ENCODE measurements at places on chromosomes 16 and 17.
A peak's percentile ranks its signal among the peaks of the same experiment; 100 is the strongest.

GRCh38 chr17:74603037-74603635, 11.1 kb upstream of the CD300LD start:
- no peaks in the 10 kb centered on the region for H3K4me1 ChIP-seq
- H3K4me3 ChIP-seq: no peak overlapping the region
- H3K36me3 ChIP-seq: no peaks in the 10 kb centered on the region
- no peak for DNase-seq
- no peak overlapping the region for H3K27ac ChIP-seq
- peaks cover 32% of the 10 kb centered on the region for H3K27me3 ChIP-seq

- peak; percentile 43 for DNase-seq
- no peak overlapping the region for H3K4me3 ChIP-seq
- peaks cover 90% of the 10 kb centered on the region for H3K36me3 ChIP-seq
- no peaks in the 10 kb centered on the region for H3K4me1 ChIP-seq
- H3K27me3 ChIP-seq: no peaks in the 10 kb centered on the region
Observed at GRCh38 chr17:40168262-40168832, 8.9 kb upstream of the RAPGEFL1 start.

- no peaks in the 10 kb centered on the region for H3K27me3 ChIP-seq
- no peak overlapping the region for H3K27ac ChIP-seq
- no peak for DNase-seq
- H3K36me3 ChIP-seq: peaks cover 12% of the 10 kb centered on the region
Observed at GRCh38 chr16:30548416-30549253, 9.5 kb downstream of the ZNF764 start.

- H3K4me1 ChIP-seq: no peaks in the 10 kb centered on the region
- no peak overlapping the region for H3K27ac ChIP-seq
- no peaks in the 10 kb centered on the region for H3K36me3 ChIP-seq
- no peak for DNase-seq
Observed at GRCh38 chr16:54466233-54466632, 179.6 kb upstream of the IRX3 start.

DNA sequence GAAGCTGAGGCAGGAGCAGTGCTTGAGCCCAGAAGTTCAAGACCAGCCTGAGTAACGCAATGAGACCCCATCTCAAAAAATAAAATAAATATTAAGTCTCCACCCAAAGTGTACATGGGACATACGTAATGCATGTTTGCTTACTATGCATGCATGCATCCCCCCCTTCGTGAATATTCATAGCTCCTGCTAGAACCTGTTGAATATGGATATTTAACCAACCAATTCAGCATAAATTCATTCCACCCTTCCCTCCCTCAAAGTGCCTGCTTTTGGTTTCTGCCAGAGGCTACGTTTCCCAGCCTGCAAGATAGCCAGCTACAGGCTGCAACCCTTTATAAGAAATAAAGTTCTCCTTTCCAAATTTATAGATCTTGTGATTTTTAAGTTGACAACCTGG, 12.9 kb upstream of the PSMD7 start:
- DNase-seq: no peak
- H3K4me1 ChIP-seq: no peaks in the 10 kb centered on the region
- no peaks in the 10 kb centered on the region for H3K36me3 ChIP-seq
- H3K4me3 ChIP-seq: no peak overlapping the region
- no peak overlapping the region for H3K27ac ChIP-seq

GRCh38 chr16:89024546-89025060, 47.6 kb upstream of the CBFA2T3 start:
- H3K27ac ChIP-seq: no peak overlapping the region
- no peaks in the 10 kb centered on the region for H3K27me3 ChIP-seq
- no peaks in the 10 kb centered on the region for H3K4me1 ChIP-seq
- no peak for DNase-seq

GRCh38 chr16:87575027-87575804, 27.1 kb upstream of the JPH3 start:
- H3K4me1 ChIP-seq: no peaks in the 10 kb centered on the region
- no peak for DNase-seq
- no peaks in the 10 kb centered on the region for H3K27me3 ChIP-seq
- H3K27ac ChIP-seq: no peak overlapping the region

DNA sequence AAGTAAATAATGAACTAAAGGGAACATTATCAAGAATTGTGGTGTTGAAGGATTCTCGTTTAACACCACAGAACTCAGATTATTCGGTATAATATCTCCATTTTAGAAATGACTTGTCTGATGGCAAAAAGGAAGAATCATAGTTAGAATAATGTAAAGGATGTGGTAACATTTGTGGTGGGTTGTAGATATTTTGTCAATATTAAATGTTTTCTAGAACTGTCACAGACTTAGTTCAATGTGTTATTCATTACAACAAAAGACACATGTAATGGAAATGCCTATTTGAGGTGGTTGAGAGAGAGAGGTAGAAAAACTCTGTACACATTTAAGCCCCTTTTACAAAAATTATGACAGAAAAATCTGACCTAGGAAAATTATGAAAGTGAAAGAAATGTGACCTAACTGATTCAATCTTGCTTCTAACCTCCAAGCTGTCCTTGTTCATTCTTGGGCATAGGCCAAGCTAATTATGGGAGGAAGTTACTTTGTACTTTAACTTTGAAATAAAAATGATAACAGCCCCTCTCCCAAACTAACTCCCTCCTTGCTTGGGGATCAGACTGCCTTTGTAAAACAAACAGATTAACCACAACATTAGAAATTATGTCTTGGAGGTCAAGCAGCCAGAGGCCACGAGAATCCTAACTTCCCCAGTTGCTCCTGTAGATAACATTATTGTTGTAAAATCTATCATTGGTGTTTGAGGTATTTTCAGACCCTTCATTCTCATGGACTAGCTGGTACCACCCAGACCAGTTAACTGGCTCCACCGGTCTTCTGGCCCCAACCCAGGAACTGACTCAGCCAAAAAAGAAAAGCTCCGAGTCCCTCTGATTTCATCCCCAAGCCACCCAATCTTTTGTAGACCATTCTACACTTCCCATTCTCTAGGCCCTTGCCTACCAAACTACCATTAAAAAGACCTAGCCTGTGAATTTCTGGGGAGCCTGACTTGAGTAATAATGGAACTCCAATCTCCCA, 1287.8 kb upstream of the CDH8 start:
- no peaks in the 10 kb centered on the region for H3K36me3 ChIP-seq
- no peak overlapping the region for H3K27ac ChIP-seq
- DNase-seq: no peak
- no peak overlapping the region for H3K4me3 ChIP-seq
- H3K4me1 ChIP-seq: no peaks in the 10 kb centered on the region
- no peaks in the 10 kb centered on the region for H3K27me3 ChIP-seq

DNA sequence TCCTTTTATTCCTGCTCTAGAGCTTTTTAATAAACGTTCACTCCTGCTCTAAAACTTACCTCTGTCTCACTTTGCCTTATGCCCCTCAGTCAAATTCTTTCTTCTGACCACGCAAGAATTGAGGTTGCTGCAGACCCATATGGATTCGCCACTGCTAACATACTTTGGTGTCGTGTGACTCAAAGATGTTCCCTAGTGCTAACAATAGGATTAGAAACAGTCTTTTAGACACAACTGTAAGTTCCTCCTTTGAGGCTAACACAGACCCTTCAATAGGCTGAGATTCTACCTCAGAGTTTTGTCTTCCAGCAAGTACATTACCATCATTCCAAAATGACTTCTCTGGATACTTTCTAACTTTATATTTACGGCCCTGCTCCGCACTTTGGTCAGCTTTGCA, 149.5 kb upstream of the COX10 start:
- no peaks in the 10 kb centered on the region for H3K36me3 ChIP-seq
- H3K27me3 ChIP-seq: peaks cover 8% of the 10 kb centered on the region
- H3K27ac ChIP-seq: no peak overlapping the region
- DNase-seq: no peak
- H3K4me1 ChIP-seq: no peaks in the 10 kb centered on the region

DNA sequence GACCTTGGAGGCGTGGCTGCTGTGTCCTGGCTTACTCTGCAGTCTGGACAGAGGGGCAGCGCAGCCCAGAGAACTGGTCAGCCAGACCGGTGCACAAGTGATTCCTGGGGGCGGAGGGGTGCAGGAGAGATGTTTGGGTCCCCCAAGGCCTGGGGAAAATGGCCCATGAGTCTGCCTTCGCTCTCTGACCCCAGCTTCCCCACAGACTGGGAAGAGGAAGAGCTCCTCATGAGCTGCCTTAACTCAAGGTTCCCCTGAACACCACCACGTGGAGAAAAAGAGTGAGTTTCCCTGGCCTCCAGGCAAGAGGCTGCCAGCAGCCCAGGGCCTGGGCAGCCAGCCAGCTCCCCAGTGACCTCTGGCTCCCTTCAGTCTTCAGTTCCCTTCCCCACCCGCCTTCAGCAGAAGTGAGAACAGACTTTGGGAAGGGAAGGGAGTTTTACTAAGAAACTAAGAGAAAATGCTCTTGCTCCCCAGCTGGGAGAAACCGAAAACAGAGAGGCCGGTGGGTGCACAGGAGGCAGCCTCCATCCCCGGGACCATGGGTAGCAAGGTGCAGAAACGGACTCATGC, 2.0 kb upstream of the C17orf99 start:
- H3K4me3 ChIP-seq: no peak overlapping the region
- no peaks in the 10 kb centered on the region for H3K27me3 ChIP-seq
- no peak for DNase-seq
- no peak overlapping the region for H3K27ac ChIP-seq

DNA sequence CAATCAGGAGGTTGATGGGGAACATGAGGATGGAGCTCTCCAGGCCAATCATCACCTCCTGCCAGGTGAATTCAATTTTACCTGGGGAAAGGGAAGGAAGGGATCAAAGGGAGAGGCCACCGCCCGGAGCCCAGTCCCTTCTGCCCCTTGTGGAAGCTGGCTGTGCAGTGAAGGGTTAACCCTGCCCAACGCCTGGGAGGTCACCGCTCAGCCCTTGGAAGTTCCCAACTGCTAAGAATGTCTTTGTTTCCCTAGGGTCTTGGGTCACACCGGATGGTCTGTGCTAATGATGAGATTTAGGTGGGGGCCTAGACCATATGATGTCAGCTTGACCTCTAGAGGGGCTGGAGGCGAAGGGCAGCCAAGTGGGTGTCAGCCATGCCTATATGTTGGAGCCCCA, 52.1 kb upstream of the GCSH start:
- no peak for DNase-seq
- H3K27me3 ChIP-seq: no peaks in the 10 kb centered on the region
- H3K4me1 ChIP-seq: no peaks in the 10 kb centered on the region
- H3K36me3 ChIP-seq: no peaks in the 10 kb centered on the region
- no peak overlapping the region for H3K27ac ChIP-seq

GRCh38 chr16:78004517-78004916, 17.8 kb upstream of the CLEC3A start:
- no peaks in the 10 kb centered on the region for H3K27me3 ChIP-seq
- H3K4me1 ChIP-seq: 0 out of 2 replicates have a peak, but pooled peaks cover 5% of the 10 kb centered on the region
- H3K4me3 ChIP-seq: no peak overlapping the region
- H3K27ac ChIP-seq: no peak overlapping the region

DNA sequence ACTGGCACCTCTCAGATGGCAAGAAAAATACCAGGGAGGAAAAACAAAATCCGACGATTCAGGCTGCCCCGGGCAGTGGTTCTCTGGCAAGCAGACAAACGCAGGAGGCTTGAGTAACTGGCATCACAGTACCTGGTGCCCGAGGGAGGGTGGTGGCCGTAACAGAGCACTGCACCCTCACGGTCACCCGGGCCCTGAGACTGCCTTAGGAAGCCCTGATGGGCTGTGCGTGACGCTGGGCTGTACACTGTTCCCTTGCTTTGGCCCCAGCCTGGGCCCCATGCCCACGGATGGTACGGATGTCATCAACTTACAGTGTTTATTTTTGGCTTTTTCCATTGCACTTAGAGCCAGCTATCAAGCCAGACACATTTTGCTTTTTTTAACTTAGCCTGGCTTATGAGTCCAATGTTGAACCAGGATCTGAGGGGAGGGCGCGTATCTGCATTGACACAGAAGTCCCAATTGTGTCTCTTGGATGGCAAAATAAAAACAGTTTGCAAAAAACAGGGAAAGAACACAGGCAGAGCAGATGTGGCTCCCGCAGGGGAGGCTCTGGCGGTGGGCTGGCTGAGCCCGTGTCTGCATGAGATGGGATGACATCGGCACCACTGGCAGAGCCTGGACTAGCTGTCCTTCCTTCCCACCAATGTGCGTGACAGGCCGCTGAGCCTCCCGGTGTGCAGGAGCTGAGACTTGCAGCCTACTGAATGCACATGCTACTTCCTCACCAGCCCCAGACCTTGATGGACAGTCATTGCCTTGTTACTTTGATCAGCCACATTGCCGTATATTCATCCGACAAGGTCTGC, 287.7 kb downstream of the FOXL1 start:
- DNase-seq: no peak
- no peaks in the 10 kb centered on the region for H3K27me3 ChIP-seq
- H3K27ac ChIP-seq: no peak overlapping the region
- H3K4me1 ChIP-seq: no peaks in the 10 kb centered on the region
